NCI-H1436 treated with DMSO at 0.1 percent for 48 hours (cell line): ENCODE measurements at places on chromosomes 16 and 17.
A peak's percentile ranks its signal among the peaks of the same experiment; 100 is the strongest.

GRCh38 chr17:75822800-75823166 lies 21.4 kb downstream of the UNC13D start:
- DNase-seq, result no peak

DNA sequence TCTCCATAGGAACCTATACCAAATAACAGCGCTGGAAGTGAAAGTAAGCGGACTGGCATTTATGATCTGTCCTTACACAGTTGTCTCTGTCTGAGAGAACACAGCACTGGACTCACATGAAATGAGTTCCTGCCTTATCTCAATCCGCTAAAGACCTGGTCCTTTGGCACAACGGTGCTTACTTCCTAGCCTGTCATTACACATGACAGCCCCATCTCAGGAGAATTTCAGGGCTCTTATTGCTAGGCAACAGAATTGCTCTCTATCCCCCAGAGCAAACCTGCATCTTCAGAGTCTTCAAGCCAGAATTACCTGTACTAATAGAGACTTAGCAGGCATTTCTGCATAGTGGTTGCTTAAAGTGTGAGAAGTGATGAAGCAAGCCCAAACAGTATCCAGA lies 4.3 kb downstream of the KCNJ2 start:
- no peak for DNase-seq

- DNase-seq, result no peak
Measured at GRCh38 chr17:40460968-40461731, 17.9 kb downstream of the IGFBP4 start.

DNA sequence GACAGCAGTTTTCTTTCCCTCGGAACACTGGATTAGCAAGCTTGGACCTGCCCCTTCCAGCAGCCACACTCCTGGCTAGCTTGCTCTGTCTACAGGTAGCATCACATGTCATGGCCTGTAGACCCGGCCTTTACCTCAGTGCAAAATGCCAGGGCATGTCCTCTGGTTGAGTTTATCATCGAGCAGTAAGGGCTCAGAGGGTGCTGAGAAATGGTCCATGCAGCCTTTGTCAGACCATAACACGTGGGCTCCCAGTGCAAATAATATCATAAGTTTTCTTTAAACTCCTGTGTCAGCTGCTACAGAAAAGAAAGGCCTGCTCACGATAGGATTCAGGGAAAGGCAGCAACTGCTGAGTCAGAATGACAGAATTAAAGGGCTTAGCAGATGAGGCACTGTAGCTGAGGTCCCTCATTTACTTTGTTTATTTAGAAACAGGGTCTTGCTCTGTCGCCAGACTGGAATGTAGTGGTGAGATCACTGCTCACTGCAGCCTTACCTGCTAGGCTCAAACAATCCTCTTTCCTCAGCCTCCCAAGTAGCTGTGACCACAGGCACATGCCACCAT lies 8.0 kb upstream of the GNA13 start:
- DNase-seq, result no peak

DNA sequence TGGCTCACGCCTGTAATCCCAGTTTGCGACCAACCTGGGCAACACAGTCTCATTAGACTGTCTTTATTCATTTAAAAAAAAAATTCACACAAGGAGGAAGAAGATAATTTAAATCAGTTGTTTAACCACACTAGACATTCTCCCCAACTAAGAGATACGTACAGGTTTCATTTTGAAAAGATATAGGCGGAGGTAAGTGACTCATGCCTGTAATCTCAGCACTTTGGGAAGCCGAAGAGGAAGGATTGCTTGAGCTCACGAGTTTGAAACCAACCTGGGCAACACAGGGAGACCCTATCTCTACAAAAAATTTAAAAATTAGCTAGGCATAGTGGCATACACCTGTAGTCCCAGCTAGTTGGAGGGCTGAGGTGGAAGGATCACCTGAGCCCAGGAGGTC lies 5.3 kb downstream of the CMTM4 start:
- no peak for DNase-seq

- no peak for DNase-seq
Measured at GRCh38 chr17:3799181-3799945, 1.6 kb downstream of the ITGAE start.

GRCh38 chr16:85752511-85753420 lies 1.9 kb upstream of the C16orf74 start:
- peak; percentile 25 for DNase-seq

DNA sequence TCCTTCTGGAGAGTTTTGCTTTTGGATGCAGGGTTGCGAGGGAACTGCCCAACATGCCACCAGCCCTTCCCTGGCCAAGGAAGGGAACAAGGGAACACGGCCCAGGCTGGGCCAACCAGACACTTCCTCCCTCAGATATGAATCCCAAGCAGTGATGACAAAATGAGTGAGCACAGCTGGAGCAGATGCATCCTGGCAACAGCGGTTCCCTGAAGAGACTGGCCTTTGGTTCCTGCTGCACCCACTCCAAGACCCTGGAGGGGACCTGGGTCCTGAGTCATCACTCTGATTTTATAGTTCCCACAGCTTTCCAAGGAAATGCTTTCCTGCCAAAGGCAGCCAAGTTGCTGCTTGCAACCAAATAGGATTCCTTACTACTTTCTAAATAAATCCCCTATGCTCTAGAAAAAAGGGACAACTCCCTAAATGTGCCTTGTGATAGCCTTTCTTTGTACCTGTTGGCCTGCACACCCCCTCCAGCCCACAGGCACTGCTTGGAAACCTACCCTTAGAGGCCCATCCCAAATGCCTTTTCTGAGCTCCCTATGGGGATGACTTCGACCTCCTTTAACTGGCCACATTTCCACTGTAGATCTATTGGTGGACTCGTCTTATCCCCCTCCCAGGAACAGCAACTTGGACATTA lies 5.3 kb downstream of the ST3GAL2 start:
- DNase-seq, result no peak

DNA sequence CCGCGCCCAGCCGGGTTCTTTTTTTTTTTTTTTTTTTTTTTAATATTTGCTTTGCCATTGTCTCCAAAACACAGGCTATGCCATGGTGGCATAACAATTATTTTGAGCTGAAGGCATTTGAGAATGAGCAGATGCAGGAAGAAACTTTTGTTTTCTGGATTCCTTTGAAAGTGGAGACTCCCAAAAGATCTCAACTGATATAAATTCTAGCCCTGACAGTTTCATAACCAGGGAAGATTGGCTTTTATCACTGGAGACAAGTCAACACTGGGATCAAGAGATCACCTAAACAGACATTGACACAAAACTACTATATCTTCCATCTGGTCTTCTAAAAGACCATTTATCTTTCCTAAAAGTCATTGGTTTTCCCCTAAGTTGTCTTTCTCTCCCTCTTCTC lies 10.1 kb upstream of the PRKCA start:
- no peak for DNase-seq
